Subcutaneous preadipocyte (primary cell): ENCODE measurements at places on chromosomes 2 and 18. TPM values are rescaled to one million over a fixed set of nuclear protein-coding genes. Genes with fewer than 3 reads are reported as not detected.

The MAPK4 gene
- not detected in 2 replicates for total RNA-seq

The ARHGAP28 gene
- 9.4 and 10.7 TPM in 2 replicates for total RNA-seq

The FOXD4L1 gene
- total RNA-seq, result under 0.01 TPM in 1 of 2 replicates, not detected in the other

The MC5R gene
- total RNA-seq, result not detected in 2 replicates

The ODC1 gene
- total RNA-seq, result 154 and 280 TPM in 2 replicates

The ASXL3 gene
- 0.59 and 0.73 TPM in 2 replicates for total RNA-seq

The SEMA4C gene
- total RNA-seq, result 13.6 and 14.3 TPM in 2 replicates

The SLC23A3 gene
- total RNA-seq, result 0.73 and 1.8 TPM in 2 replicates

The FBXO36 gene
- total RNA-seq, result 2.9 and 3.3 TPM in 2 replicates

The TEKT4 gene
- not detected in 2 replicates for total RNA-seq

The HOXD11 gene
- total RNA-seq, result 0.37 and 2.5 TPM in 2 replicates

The CROCC2 gene
- total RNA-seq, result 0.20 and 0.37 TPM in 2 replicates

The EPAS1 gene
- total RNA-seq, result 60.3 and 73.3 TPM in 2 replicates
